ENCODE measurements at places on chromosomes 3 and 15. TPM values are rescaled to one million over a fixed set of nuclear protein-coding genes. Genes with fewer than 3 reads are reported as not detected.

DNA sequence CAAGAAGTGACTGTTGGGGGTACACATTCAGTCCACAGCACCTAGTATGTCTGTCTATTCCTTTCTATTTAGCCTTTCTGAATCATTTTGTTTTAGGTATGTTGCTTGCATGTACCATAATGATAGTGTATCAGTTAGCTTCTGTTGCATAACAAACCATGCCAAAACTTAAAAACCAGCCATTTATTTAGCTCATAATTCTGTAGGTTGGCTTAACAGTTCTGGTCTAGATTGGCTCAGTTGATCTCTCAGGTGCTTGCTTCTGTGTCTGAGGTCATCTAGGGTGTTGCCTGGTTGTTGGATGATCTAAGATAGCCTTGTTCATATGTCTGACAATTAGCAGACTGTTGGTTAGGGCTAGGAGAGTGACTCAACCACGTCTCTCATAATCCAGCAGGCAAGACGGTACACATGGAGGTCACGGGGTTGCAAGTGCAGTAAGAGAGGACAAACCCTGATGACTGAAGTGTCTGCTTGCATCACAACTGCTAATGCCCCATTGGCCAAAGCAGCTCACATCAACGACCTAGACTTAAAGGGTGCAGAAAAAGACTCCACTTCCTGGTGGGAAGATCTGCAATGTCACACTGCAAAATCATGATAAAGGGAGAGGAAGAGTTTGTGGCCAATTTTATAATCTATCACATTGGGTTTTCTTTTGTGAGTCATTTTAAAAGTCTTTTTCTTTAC is 6.8 kb upstream of the PDCD6IP start:
- H3K27me3 ChIP-seq: no peaks in the 10 kb centered on the region
- H3K36me3 ChIP-seq: no peaks in the 10 kb centered on the region
- peaks cover 8% of the 10 kb centered on the region for H3K4me1 ChIP-seq
- DNase-seq: no peak

GRCh38 chr3:143970773-143971358 is 757 bp upstream of the DIPK2A start:
- H3K27me3 ChIP-seq: no peaks in the 10 kb centered on the region
- no peaks in the 10 kb centered on the region for H3K36me3 ChIP-seq
- peak overlapping the region; percentile 96 for H3K4me3 ChIP-seq
- no peaks in the 10 kb centered on the region for H3K4me1 ChIP-seq
- peak; percentile 89 for DNase-seq
- peak overlapping the region; percentile 95 for H3K27ac ChIP-seq

DNA sequence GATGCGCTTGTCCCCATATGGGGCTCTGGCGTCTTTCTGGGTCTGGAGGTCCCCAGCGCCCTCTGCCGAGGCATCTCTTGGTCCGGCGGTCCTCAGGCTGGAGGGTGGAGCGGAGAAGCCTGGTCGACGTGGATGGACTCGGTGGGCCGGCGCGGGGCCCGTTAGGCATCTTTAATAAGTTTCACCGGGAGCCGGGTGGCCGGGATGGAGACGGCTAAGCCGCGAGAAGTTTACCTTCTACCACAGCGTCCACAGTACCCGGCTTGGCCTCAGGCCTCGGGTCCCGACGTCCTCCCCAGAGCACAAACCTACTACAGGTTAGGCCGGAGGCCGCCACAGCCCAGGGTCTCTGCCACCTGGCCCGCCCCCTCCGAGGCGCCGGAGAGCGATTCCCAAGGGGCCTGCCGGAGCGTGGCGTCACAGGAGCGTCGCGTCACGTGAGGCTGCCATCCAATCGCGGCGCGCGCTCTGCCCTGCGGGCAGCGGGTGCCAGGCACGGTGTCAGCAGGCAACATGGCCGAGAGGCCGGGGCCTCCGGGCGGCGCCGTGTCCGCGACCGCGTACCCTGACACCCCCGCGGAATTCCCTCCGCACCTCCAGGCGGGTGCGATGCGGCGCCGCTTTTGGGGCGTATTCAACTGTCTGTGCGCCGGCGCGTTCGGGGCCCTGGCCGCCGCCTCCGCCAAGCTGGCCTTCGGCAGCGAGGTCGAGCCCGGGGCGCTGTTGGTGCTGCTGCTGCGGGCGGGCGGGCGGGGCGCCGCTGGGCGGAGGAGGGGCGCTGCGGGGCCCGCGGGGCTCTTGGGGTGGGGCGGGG is at the start of gene TMEM42:
Gene TMEM42 (plus strand): TSS at position 501 of the 814 bp plus-strand sequence. CDS start 13 bp downstream, at position 514.
- peak; percentile 97 for DNase-seq
- no peak within 1 kb of the TSS for H3K27ac ChIP-seq
- peak within 1 kb of the TSS; percentile 79 for H3K4me3 ChIP-seq
- H3K4me1 ChIP-seq: no peaks in the 10 kb centered on the region
- peaks cover 5% of the 10 kb centered on the region for H3K36me3 ChIP-seq

- H3K36me3 ChIP-seq: no peaks in the 10 kb centered on the region
- H3K4me1 ChIP-seq: no peaks in the 10 kb centered on the region
- H3K27me3 ChIP-seq: no peaks in the 10 kb centered on the region
- no peak overlapping the region for H3K4me3 ChIP-seq
These were observed 76.5 kb downstream of the CD200R1L start for GRCh38 chr3:112770032-112770626.

- no peak for DNase-seq
- H3K4me1 ChIP-seq: no peaks in the 10 kb centered on the region
- no peak overlapping the region for H3K27ac ChIP-seq
- no peak overlapping the region for H3K4me3 ChIP-seq
- no peaks in the 10 kb centered on the region for H3K27me3 ChIP-seq
- peaks cover under 1% of the 10 kb centered on the region for H3K36me3 ChIP-seq
These were observed 8.0 kb downstream of the MYD88 start for GRCh38 chr3:38146504-38146903.

- no peaks in the 10 kb centered on the region for H3K36me3 ChIP-seq
- peaks cover 4% of the 10 kb centered on the region for H3K4me1 ChIP-seq
- no peak overlapping the region for H3K4me3 ChIP-seq
- peak; percentile 28 for DNase-seq
- H3K27ac ChIP-seq: no peak overlapping the region
These were observed 24.2 kb downstream of the RNU5B-1 start for GRCh38 chr15:65328506-65329287.

Gene PRSS50
- 0.63 TPM for total RNA-seq

Gene SLC51A
- total RNA-seq: 2.0 TPM

Gene PPIP5K1
- total RNA-seq: 5.4 TPM

Gene ZDHHC3
- total RNA-seq: 63.7 TPM

Gene MYO5C
- 19.1 TPM for total RNA-seq

Gene UROC1
- total RNA-seq: not detected

Data from endodermal cell (in vitro differentiated cells).